ENCODE measurements at places on chromosomes 16 and 17.

DNA sequence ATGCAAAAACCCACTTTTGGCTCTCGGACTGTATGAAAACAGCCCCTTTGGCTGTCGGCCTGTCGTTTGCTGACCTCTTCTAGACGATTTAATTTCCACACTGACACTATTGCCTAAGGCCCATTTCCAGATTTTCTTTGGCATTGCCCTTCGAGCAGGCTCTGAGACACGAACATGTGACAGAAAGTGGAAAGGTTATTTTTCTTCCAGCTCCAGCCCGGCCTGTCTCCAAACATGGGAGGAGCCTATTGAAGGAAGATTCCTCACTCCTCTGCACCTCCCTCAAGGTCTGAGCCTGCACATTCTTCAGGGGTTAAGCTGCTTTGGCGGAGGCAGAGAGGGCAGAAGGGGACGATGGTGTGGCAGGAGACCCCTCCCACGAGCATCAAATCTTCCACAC lies 85.9 kb upstream of the FOXF1 start:
- no peak for DNase-seq

DNA sequence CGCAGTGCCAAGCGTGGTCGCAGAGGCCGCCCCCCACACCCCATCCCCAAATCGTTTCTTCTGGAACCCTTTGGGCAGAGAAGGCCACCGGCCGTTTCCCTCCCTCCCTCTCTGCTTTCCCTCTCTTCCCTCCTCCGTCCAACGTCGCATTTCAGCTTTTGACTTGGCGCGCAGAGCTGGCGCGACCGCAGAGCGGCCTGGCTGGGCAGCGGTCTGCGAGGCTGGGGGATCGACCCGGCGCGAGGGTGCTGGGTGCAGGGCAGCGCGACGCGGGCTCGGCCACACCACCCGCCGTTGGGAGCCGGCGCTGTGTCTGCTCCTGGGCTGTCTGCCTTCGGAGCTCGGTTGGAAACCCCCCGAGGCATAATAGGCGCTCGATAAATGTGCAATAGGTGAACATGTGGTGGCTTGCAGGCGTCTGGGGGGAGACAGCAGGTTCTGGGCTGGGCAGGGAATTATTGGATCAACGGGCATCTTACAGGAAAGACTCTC lies 2.8 kb upstream of the NTN3 start:
- DNase-seq: no peak

DNA sequence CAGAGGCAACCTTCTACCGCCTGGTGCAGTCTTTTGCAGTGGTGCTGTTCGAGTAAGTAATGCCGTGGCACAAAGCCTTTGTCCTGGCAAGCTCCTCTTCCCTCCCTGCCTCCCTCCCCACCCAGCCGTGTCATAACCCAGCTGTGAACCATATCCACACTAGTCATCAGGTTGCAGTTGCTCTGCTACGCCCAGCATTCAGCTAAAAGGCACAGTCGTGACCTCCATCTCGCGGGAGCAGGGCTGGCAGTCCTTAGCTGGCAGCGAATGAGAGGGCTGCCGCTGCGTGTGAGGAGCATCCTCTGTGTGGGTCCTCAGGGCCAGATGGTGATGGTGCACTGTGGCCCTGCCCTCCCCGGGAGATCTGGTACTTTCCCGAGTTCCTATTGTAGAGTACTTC lies 39.3 kb downstream of the CIBAR2 start:
- DNase-seq: peak; percentile 67

GRCh38 chr16:54129810-54130209 lies 156.8 kb downstream of the IRX3 start:
- no peak for DNase-seq

- DNase-seq: no peak
Measured at GRCh38 chr16:14186795-14187221, 115.7 kb downstream of the MRTFB start.

GRCh38 chr17:13385481-13385911 lies 216.2 kb downstream of the HS3ST3A1 start:
- DNase-seq: no peak

DNA sequence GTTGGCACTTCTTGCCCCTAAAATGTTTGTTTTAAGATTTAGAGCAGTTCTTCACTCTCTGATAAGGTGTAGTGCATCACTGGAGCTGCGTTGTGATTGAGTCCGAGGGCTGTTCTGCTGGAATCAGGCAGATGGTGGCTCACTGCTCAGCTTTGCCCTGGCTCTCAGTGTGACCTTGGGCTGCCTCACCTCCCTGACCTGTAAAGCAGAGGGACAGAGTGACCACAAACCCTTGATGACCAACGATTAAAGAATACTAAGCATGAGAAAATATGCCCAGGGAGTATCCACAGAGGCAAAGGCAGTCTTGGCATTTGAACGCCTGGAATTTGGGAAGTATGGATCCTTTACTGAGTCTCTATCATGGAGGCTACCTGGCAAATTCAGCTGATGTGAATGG lies 18.1 kb downstream of the CMIP start:
- DNase-seq: no peak

GRCh38 chr16:81551151-81551808 lies 106.7 kb downstream of the CMIP start:
- DNase-seq: no peak

DNA sequence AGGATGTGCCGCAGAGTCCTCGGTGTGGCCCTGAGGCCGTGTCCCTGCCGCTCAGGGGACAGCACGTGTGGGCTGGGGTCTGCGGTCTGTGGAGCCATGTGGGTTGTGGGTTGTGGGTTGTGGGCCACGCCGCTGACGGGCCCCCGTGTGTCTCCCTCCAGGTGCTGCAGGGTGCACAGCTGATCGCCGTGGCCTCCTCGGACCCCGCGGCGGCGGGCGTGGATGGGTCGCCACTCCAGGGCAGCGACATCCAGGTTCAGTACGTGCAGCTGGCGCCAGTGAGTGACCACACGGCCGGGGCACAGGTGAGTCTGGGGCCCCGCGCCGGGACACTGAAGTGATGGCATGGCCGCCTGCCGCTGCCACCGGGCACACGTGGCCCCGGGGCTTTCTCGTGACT lies 120.7 kb downstream of the BANP start:
- DNase-seq: no peak

- no peak for DNase-seq
Measured at GRCh38 chr17:48241770-48242497, 134.4 kb downstream of the SNX11 start.

- DNase-seq: no peak
Measured at GRCh38 chr16:74770831-74771526, 3.6 kb downstream of the FA2H start.

DNA sequence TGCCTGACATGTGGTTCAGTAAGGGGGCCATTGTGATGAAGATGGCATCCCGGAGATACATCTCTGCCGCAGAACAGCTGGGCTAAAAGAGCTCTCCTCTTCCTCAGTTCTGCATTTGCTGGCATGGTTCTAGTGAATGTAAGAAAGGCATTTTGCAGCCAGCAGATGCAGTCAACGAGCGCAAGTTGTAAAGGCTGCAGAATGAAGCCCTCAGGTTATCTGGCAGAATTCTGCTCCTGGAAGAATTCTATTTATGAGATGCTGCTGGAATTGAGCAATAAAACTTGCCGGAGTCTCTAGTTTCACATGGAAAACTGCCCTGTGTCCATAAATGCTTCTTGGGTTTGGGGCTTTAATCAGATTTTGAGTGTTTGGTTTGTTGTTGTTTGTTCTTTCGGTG lies 176.8 kb upstream of the HSBP1 start:
- DNase-seq: no peak
